ENCODE measurements at places on chromosomes 4 and X.
A peak's percentile ranks its signal among the peaks of the same experiment; 100 is the strongest.

DNA sequence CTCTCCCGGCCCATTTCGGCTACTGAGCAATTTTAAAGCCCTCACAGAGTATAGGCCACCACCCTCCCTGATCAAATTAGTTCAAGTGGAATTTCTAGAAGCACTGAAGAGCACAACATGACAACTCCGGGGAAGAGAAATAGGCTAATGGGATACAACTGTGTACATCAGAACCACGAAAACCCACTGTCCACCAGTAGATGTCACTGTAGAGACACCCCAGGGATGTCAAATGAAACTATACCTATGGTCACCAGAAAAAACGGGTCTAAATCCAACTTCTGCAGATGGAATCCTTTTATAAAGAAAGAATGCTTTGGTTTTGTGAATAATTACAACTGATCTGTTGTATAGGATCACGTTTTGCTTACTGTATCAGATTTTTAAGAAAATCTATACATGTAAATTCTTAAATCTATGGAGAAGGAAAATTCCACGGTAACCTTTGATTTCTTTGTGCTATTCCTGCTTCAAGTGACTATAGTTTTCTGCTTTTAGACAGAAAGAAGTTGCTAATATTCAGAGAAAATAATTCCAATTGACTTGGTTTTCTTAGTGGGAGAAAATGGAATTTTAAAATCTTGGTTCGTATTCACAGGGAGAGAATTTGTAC, 29.5 kb upstream of the MAP3K15 start:
- no peaks in the 10 kb centered on the region for H3K27me3 ChIP-seq
- no peak overlapping the region for H3K27ac ChIP-seq
- H3K4me3 ChIP-seq, result no peak overlapping the region
- no peaks in the 10 kb centered on the region for H3K4me1 ChIP-seq

- H3K4me3 ChIP-seq, result no peak overlapping the region
- H3K36me3 ChIP-seq, result no peaks in the 10 kb centered on the region
- H3K4me1 ChIP-seq, result no peaks in the 10 kb centered on the region
These were observed 759.3 kb downstream of the FSTL5 start for GRCh38 chr4:161404346-161405110.

DNA sequence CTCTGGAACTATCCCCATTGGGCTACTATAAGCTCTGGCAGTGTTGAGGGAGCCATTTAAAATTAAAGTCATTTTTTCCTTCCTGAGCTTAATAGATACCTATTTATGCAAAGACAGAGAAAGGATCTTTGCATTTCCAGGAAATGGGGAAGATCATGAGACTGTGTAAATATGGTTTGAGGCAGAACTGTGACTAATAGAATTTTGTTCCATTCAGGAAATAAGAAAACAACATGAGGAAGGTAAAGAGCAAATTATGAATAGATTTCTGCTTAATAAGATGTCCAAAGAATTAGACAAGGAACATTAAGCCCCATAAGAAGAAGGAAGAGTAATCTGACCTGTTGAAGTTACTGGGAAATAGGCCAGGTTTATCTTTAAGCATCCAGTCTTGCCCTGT, 17.8 kb upstream of the TBC1D19 start:
- H3K27me3 ChIP-seq, result no peaks in the 10 kb centered on the region
- peaks cover 26% of the 10 kb centered on the region for H3K4me1 ChIP-seq
- no peak overlapping the region for H3K27ac ChIP-seq
- no peak overlapping the region for H3K4me3 ChIP-seq

GRCh38 chrX:85244450-85245211, 840 bp downstream of the ZNF711 start:
- H3K36me3 ChIP-seq, result no peaks in the 10 kb centered on the region
- no peaks in the 10 kb centered on the region for H3K27me3 ChIP-seq
- peak overlapping the region; percentile 47 for H3K27ac ChIP-seq
- peak; percentile 60 for DNase-seq

- H3K4me1 ChIP-seq, result no peaks in the 10 kb centered on the region
- no peak overlapping the region for H3K27ac ChIP-seq
- no peaks in the 10 kb centered on the region for H3K36me3 ChIP-seq
- H3K4me3 ChIP-seq, result no peak overlapping the region
- H3K27me3 ChIP-seq, result no peaks in the 10 kb centered on the region
These were observed 1597.8 kb upstream of the PCDH10 start for GRCh38 chr4:131551306-131551705.

DNA sequence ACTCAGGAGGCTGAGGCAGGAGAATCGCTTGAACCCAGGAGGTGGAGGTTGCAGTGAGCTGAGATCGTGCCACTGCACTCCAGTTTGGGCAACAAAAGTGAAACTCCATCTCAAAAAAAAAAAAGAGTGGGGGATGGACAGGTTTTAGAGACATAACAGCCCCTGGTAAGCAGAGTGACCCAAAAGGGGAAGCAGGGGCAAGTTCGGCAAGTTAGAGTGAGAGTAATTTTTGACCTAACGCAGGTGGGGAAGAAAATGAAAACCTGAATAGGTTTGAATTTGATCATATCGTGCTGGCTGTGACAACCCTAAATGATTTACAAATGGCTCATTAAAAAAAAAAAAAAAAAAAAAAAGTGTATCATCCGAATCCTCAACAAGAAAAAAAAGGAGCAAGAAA, 25.7 kb upstream of the TMEM131L start:
- no peak for DNase-seq
- no peak overlapping the region for H3K27ac ChIP-seq
- H3K27me3 ChIP-seq, result no peaks in the 10 kb centered on the region
- no peaks in the 10 kb centered on the region for H3K36me3 ChIP-seq
- H3K4me1 ChIP-seq, result no peaks in the 10 kb centered on the region

DNA sequence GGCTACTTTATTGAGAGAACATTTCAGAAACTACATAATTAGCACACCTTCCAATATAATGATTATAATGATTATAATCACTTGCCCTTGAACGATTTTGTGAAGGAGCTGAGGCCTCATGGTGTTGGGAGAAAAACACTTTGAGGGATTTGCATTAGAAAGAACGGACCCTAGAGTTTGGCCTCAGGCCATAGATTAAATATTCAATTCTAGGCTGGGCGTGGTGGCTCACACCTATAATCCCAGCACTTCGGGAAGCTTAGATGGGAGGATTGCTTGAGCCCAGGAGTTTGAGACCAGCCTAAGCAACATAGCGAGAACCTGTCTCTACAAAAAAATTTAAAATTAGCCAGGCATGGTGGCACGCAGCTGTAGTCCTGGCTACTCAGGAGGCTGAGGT, 12.9 kb upstream of the PRKG2 start:
- no peaks in the 10 kb centered on the region for H3K27me3 ChIP-seq
- no peak for DNase-seq
- H3K4me3 ChIP-seq, result no peak overlapping the region
- H3K27ac ChIP-seq, result no peak overlapping the region

DNA sequence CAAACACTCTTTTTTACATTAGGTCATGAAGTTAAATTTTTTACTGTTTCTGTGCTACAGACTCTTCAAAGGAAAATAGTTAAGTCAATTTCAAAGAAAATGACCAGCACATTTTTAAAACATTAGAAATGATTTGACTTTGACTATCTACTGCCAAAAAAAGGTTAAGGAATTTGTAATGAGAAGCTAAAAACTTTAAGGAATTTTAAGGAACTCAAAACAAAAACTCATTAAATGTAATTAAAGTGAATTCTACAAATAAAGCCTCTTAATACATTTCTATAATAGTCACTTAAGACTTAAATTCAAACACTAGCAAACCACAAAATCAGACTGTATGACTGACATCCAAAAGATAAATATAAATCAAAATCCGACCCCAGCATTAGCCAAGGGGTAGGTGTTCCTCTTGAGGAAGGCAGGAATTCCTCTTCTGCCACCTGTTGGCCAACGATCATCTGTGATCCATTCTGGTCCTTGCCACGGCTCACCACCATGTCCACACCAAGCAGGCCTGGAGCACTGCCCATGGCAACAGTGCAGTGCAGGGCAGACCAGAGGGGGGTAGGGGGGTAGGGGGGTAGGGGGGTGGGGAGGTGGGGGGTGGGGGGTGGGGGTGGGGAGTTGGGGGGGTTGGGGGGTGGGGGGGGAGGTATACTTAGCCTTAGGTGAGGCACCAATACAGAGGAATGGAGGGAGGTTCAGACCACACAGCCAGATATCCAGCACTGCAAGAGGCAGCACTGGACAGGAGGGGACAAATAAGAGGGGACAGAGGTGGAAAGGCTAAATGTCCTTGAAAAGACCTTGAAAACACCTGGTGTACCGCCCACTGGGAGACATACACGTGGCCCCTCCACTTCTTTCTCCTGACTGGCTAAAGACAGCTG, 287.4 kb downstream of the CHIC1 start:
- H3K4me1 ChIP-seq, result 0 out of 2 replicates have a peak, but pooled peaks cover 3% of the 10 kb centered on the region
- H3K4me3 ChIP-seq, result peak overlapping the region; percentile 61
- no peak overlapping the region for H3K27ac ChIP-seq
- no peaks in the 10 kb centered on the region for H3K27me3 ChIP-seq

DNA sequence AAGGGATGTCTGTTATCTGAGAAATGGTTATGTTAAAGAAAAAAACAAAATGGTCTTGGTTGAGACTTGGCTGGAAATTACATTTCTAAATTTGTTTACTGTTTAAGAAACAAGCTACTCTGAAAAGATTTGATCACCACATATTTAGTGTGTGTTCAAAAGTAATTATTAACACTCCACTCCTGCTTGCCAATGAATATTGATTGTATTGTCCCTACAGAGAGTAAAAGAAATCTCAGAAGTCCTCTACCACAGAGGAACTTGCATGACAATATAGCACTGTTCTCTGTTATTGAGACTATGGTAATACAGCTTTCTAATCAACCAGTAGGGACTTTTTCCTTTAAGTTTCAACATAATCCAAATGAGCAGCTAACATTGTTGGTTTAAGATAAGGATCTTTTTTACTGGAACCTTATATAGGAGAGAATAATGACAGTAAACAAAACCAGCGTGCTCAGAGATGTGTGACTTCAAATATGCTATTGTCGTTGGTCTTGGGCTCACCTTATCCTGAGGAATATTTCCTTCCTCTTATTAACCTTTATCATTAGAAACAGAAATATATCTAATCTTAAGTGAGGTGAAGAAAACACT, 47.6 kb downstream of the CXCL13 start:
- DNase-seq, result no peak
- H3K4me1 ChIP-seq, result no peaks in the 10 kb centered on the region
- H3K4me3 ChIP-seq, result no peak overlapping the region
